ENCODE measurements at places on chromosomes 16 and 17. TPM values are rescaled to one million over a fixed set of nuclear protein-coding genes. Genes with fewer than 3 reads are reported as not detected.

GRCh38 chr16:30779596-30779995 is 7.4 kb downstream of the ZNF629 start:
- DNase-seq = no peak

GRCh38 chr17:81684442-81684911 is 666 bp downstream of the HGS start:
- DNase-seq = peak; percentile 76

- DNase-seq = peak; percentile 97
These were observed 55.4 kb downstream of the CFDP1 start for GRCh38 chr16:75377729-75378386.

GRCh38 chr17:43446773-43447172 is 37.0 kb upstream of the DHX8 start:
- no peak for DNase-seq

- DNase-seq = no peak
These were observed 14.0 kb upstream of the TEX2 start for GRCh38 chr17:64276961-64277505.

- DNase-seq = no peak
These were observed 6.0 kb downstream of the MTSS2 start for GRCh38 chr16:70679671-70680494.

GRCh38 chr17:40577611-40578065 is 12.4 kb upstream of the CCR7 start:
- no peak for DNase-seq

Gene MYH2
- not detected for total RNA-seq

Gene SARM1
- total RNA-seq = 0.61 TPM

Gene KRT9
- 1.0 TPM for total RNA-seq

Gene ZNF652
- total RNA-seq = 13.8 TPM

Gene OTOP3
- not detected for total RNA-seq

Gene ALOXE3
- 2.4 TPM for total RNA-seq

Gene KRTAP4-9
- total RNA-seq = not detected

Gene ASGR1
- 0.14 TPM for total RNA-seq
